Activated CD4-positive, alpha-beta T cell treated with anti-CD3 and anti-CD28 coated beads for 36 hours (primary cell): ENCODE measurements at places on chromosomes 5 and 9. TPM values are rescaled to one million over a fixed set of nuclear protein-coding genes. Genes with fewer than 3 reads are reported as not detected.

GRCh38 chr9:75713335-75713734 is 177.1 kb upstream of the PCSK5 start:
- DNase-seq: no peak
- H3K27ac ChIP-seq: no peak overlapping the region
- peaks cover 2% of the 10 kb centered on the region for H3K27me3 ChIP-seq
- H3K36me3 ChIP-seq: no peaks in the 10 kb centered on the region
- H3K4me3 ChIP-seq: no peak overlapping the region
- H3K4me1 ChIP-seq: no peaks in the 10 kb centered on the region

- DNase-seq: peak; percentile 70
- peaks cover 16% of the 10 kb centered on the region for H3K36me3 ChIP-seq
- peak overlapping the region; percentile 86 for H3K27ac ChIP-seq
- H3K4me1 ChIP-seq: peaks cover 33% of the 10 kb centered on the region
These were observed 543 bp downstream of the MTMR12 start for GRCh38 chr5:32312197-32312594.

DNA sequence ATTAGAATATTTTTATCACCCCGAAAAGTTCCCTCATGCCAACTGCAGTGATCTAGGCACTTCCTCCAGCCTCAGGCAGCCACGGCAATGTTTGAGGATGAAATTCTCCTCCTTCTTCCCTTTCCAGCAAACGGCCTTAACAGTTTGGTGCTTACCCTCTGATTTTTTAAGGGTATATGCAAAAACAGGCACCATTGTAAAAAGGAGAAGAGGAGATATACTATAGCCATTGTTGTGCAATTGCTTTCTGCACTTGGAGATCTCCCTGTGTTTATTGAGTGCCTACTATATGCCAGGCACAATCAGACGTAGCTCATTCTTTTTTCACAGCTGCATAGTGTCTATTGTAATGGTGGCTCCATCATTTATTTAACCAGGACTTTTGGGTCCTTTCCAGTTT is 29.4 kb downstream of the GSN start:
- no peak overlapping the region for H3K27ac ChIP-seq
- H3K36me3 ChIP-seq: no peaks in the 10 kb centered on the region
- DNase-seq: no peak
- H3K4me3 ChIP-seq: no peak overlapping the region

DNA sequence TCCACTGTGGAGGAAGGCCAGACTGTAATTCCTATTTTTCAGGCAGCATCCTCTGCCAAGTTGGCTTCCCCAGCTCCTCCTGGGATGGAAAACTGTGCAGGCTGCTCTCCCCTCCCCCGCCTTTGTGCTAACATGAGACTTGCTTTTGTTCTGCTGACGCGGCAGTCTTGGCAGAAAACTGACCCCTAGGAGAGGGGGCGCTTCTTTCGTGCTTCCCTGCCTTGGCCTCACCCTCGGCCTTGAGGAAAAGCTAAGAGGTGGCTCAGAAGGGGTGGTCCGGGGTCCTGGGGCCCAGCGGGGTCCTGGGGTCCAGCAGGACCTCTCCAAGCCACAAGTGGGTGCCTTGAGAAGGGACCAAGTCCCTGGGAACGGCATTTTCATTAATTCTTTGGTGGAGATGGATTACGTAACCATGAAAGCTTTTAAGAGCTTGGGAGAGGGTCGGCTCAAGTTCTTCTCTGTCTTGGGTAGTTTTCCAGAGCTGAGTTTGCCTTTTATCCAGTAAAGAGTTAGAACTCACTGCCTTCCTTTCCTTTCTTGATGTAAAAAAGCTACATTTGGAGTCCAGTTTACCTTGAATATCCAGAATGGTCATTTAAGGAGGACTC is 51.0 kb downstream of the SH3PXD2B start:
- DNase-seq: no peak
- no peak overlapping the region for H3K27ac ChIP-seq
- no peak overlapping the region for H3K4me3 ChIP-seq
- peaks cover 5% of the 10 kb centered on the region for H3K27me3 ChIP-seq
- no peaks in the 10 kb centered on the region for H3K4me1 ChIP-seq

LTC4S gene
- 0.42 TPM for total RNA-seq

TAF11L5 gene
- not detected for total RNA-seq
